ENCODE measurements at places on chromosomes 1 and 21. TPM values are rescaled to one million over a fixed set of nuclear protein-coding genes. Genes with fewer than 3 reads are reported as not detected.

Gene IGSF9
- 0.26 TPM for total RNA-seq

Gene TMEM54
- 42.9 TPM for total RNA-seq

Gene C4BPA
- total RNA-seq = 0.58 TPM

Gene OR2L8
- total RNA-seq = not detected

Gene ASCL5
- total RNA-seq = 0.08 TPM

Gene NGF
- 3.3 TPM for total RNA-seq

Gene MYOG
- not detected for total RNA-seq
